Daoy (cell line): ENCODE measurements at places on chromosomes 7 and 10. TPM values are rescaled to one million over a fixed set of nuclear protein-coding genes. Genes with fewer than 3 reads are reported as not detected.

ADAMTS14 gene
- total RNA-seq: 0.06 TPM in 1 of 2 replicates, not detected in the other

TBL2 gene
- 70.2 and 101 TPM in 2 replicates for total RNA-seq

SLC13A1 gene
- not detected in 2 replicates for total RNA-seq

CREB5 gene
- total RNA-seq: 12.1 and 17.3 TPM in 2 replicates

NUTM2B gene
- total RNA-seq: 0.11 TPM in 1 of 2 replicates, not detected in the other

PITX3 gene
- not detected in 2 replicates for total RNA-seq

ELMO1 gene
- total RNA-seq: 7.0 and 25.3 TPM in 2 replicates
